ENCODE measurements at places on chromosomes 4 and X.

DNA sequence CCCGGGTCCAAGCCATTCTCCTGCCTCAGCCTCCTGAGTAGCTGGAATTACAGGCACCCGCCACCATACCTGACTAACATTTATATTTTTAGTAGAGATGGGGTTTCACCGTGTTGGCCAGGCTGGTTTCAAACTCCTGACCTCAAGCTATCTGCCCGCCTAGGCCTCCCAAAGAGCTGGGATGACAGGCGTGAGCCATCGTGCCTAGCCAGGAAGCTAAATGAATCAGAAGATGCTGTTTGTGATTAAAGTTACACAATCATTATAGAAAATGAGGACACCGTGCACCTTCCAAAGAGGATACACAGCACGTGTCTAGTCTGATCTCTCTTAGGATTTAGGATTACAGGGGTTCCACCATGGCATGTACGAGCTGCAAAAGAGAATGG, 99.6 kb downstream of the DHRSX start:
- no peak for DNase-seq

DNA sequence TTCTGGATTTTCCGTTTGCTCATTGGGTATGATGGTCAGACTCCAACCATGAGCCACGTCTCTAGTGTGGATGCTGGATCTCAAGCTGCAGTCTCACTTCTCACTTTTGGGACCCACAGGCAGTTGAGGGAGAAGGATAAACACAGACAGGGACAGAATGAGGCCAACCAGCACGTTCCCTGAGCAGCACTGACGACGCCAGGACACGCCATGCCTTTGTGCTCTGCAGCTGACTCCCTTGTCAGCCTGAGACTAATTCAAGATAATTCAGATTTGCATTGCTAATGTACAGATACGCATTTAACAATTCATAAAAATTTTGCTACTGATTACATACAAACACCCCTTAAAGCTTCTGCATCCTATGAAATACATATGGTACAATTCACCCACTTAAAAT, 106.5 kb downstream of the FAM193A start:
- no peak for DNase-seq

DNA sequence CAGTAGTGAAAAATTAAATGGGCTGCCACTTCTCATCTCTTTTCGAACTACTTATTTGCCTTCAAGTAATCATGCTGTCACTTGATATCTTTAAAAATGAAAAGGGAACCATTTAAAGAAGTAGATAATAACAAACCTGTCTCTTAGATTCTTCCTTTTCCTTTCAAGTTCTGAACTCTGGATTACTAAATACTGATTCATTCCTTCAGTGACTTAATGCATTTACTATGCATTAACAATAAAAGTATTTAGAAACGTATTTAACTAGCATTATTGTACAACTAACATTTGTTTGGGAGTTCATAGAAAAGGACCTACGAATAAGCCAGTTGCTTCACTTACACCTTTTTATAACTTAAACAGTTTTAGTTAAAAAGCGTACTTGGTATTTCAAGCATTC, 61.1 kb upstream of the RAB33B start:
- DNase-seq = no peak

- no peak for DNase-seq
Measured at GRCh38 chrX:43218198-43218597, 437.9 kb upstream of the MAOA start.

DNA sequence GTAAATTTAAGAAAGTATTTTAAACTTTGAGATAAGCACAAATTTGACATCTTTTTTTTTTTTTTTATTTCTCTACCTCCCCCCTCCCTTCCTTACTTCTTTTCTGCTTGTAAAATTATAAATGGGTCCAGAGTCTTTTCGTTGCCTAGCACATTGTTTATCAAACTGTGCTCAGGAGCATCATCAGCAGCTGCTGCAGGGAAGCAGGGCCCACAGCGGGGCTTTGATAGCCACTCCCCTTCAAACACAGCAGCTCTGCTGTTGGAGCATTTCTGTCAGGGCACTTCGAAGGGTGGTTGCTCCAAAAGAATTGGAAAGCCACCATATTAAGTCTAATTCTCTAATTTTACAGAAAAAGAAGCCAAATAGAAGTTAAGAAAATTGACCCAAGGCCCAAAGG, 588.3 kb downstream of the SPRY1 start:
- DNase-seq = no peak

Data from HCT116 (cell line).